ENCODE measurements at places on chromosomes 13 and 19. TPM values are rescaled to one million over a fixed set of nuclear protein-coding genes. Genes with fewer than 3 reads are reported as not detected.
A peak's percentile ranks its signal among the peaks of the same experiment; 100 is the strongest.

- DNase-seq = no peak
Measured at GRCh38 chr13:52780092-52780491, 40.5 kb upstream of the CNMD start.

- DNase-seq = no peak
Measured at GRCh38 chr13:71169180-71169579, 697.8 kb downstream of the DACH1 start.

DNA sequence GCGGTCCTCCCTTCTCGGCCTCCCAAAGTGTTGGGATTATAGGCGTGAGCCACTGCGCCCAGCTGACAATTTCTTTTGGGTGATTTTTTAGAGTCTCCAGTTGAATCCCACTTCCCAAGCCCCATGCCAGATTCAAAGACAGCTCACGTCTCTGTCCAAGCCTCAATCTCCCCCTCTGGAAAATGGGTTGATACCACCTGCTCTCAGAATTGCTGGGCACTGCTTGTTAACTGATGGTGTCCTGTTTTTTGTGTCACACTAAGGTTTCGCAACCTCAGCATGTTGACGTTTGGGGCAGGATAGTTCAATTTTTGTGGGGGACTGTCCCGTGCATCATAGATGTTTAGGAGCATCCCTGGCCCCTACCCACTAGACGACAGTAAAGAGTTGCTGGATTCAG is 14.2 kb upstream of the UPF1 start:
- DNase-seq = no peak

- DNase-seq = no peak
Measured at GRCh38 chr13:113796964-113797676, 38.1 kb downstream of the TMEM255B start.

GRCh38 chr13:102309110-102309509 is 92.7 kb downstream of the FGF14 start:
- no peak for DNase-seq

GRCh38 chr13:48748681-48749080 is 95.0 kb downstream of the CYSLTR2 start:
- no peak for DNase-seq

- DNase-seq = no peak
Measured at GRCh38 chr19:41566001-41566400, 10.0 kb upstream of the CEACAM21 start.

GRCh38 chr19:17332677-17333581 is 1.7 kb downstream of the ANO8 start:
- DNase-seq = no peak

DNA sequence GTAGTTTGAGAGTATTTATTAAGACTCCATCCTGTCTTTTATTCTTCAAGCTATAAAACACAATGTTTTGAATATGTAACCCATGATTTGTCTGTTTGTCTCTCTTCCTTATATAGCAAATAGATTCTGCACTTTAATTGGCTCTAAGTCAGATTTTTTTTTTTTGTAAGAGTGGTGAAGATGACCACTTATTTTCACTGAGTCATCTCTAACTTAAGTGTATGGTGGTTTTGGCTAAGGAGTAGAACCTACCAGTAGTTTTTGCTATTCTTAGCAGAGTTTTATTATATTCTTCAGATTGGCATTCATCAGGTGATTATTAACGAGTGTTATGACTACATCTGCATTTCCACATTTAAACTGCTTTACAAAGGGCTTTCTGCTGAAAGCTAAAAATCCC is 194.7 kb downstream of the LMO7 start:
- no peak for DNase-seq

DNA sequence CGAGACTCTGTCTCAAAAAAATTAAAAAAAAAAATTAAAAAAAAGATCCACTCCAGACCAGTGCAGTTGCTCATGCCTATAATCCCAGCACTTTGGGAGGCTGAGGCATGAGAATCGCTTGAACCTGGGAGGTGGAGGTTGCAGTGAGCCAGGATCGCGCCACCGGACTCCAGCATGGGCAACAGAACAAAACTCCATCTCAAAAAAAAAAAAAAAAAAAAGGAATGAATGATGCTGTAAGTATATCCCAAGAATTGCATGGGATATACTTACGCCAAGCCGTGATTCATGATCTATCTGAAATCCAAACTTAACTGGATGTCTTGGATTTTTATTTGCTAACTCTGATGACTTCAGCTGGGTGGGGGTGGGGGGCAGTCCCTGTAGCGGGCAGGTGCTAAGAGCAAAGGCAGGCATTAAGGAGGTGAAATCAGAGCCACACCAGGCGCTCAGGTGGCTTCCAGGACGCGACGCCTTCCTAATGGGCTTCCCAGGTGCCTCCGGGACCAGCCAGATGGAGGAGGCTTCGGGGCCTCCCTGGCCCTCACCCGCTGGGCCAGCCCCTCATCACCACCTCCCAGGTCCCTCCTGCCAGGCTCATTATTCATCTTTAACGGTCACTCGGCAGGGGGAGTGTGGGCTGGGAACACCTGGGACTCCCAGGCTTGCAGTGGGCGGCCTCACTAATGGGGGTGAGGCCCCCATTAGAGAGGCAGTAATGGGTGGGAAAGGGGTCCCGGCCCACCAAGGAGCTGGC is 11.4 kb upstream of the FUT5 start:
- DNase-seq = no peak

- no peak for DNase-seq
Measured at GRCh38 chr13:24217601-24218281, 57.2 kb downstream of the SPATA13 start.

GRCh38 chr19:52990759-52991418 is 22.8 kb upstream of the ERVV-1 start:
- no peak for DNase-seq

- no peak for DNase-seq
Measured at GRCh38 chr13:41633776-41634175, 176.4 kb downstream of the RGCC start.

DNA sequence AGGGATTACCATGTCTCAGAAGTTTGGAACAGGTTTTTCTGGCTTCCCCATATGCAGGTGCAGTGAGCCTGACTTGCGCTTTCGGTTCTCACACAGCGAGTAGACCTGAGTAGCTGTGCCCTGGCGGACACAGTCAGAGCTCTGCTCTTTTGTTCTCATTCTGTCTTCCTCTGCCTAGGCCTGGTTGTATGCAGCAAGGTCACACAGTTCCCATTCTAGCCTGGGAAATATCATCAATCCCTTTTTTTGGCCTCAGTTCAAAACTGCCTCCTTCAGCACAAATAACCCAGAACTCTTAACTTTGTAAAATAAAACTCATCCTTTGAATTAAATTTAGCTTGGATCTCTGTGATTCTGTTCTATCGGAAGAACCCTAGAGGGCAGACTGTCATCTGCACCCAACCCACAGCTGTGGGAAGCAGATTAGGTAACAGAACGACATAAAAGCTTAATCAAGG is 10.2 kb downstream of the OXGR1 start:
- no peak for DNase-seq

DNA sequence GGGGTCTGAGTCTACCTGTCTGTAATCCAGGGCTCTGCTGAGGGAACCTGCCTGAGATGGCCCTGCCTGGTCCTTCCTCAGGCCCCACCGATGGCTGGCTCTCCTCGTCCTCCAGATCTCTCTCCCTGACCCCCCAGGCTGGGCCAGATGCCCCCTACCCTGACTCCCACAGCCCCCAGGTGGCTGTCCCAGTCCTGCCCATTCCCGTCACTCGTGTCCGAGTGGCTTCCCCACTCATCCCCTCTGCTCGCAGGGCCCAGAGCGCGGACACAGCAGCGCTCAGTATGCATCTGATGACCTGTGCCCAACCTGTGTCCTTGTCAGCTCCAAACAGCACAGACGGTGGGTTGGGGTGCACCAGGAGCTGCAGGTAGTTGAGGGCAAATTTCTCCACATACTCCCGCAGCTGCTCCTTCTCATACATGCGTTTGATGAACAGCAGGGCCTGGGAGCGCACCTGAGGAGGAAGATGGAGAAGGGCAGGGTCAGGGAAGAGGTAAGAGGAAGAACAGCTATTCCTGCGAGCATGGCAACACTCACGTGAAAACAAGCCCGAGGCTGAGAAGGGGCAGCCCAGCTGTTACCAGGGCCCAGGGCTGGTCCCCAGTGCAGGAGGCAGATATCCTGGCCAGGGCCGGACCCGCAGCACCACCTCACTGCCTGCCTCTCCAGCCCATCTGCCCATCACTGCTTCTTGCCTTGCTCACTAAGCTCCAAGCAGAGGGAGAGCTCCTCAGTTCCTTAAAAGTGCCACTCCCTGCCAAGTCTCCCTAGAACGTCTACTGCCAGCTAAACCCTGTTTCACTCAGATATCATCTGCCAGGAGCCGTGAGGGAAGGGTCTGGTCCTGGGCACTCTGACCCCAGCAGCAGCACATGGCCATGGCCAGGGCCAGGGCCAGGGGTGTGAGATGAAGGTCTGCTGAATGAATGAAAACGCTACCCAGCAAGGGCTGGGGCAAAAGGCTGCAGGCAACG is 11.1 kb upstream of the RSPH6A start:
- no peak for DNase-seq

- no peak for DNase-seq
Measured at GRCh38 chr19:38429055-38429810, 3.2 kb upstream of the RASGRP4 start.

GRCh38 chr19:16295057-16295456 is 29.6 kb upstream of the KLF2 start:
- DNase-seq = no peak

GRCh38 chr13:112831196-112831595 is 137.8 kb upstream of the MCF2L start:
- no peak for DNase-seq

DNA sequence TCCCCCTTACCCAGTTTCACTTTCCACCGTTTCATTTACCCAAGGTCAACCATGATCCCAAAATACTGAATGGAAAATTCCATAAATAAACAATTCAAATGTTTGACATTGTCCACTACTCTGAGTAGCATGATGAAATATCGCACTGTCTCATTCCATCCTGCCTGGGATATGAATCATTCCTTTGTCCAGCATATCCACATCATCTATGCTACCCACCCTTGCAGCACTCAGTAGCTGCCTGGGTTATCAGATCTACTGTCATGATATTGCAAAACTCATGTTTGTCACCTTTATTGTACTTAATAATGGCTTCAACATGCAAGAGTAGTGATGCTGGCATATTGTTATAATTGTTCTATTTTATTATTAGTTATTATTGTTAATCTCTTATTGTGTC is 263.9 kb upstream of the NBEA start:
- no peak for DNase-seq

DNA sequence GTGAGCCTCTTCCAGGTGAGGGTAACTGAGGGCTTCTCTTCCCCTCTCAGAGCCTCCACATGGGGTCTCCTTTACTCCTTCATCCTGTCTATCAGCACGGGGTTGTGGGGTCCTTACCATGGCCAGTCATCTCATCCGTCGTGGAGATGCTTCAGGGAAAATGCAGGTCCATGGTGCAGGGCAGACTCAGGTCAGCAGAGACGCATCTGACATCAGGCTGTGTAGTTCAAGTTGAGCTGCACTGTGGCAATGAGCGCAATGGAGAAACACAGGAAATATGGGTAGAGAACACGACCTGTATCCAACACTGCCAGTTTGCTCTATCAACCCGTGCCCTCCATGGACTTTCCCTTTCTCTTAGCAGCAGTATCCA is 13.9 kb downstream of the LILRA5 start:
- DNase-seq = no peak

DNA sequence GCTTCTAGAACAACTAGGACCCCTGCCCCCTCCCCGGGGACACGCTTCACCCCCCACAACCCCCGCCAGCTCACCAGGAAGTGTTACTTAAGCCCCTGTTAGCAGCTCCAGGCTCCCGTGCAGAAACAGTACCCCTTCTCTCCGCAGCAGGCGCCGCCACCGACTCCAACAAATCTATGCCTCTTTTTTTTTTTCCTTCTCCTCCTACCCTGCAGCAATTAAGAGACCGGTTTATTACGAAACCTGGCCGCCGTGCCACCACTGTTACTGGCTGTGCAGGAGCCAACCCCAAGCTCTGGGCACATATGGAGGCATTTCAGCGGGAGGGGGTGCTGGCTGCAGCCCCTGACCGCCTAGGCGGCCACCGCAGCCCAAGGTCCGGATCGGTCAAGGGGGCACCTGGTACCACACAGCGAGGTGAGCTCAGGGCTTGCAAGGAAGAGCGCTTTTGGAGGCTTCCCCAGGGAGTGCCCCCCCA is 2.4 kb downstream of the GADD45B start:
- peak; percentile 61 for DNase-seq

- DNase-seq = no peak
Measured at GRCh38 chr19:11426656-11427055, 7.5 kb upstream of the RGL3 start.

DNA sequence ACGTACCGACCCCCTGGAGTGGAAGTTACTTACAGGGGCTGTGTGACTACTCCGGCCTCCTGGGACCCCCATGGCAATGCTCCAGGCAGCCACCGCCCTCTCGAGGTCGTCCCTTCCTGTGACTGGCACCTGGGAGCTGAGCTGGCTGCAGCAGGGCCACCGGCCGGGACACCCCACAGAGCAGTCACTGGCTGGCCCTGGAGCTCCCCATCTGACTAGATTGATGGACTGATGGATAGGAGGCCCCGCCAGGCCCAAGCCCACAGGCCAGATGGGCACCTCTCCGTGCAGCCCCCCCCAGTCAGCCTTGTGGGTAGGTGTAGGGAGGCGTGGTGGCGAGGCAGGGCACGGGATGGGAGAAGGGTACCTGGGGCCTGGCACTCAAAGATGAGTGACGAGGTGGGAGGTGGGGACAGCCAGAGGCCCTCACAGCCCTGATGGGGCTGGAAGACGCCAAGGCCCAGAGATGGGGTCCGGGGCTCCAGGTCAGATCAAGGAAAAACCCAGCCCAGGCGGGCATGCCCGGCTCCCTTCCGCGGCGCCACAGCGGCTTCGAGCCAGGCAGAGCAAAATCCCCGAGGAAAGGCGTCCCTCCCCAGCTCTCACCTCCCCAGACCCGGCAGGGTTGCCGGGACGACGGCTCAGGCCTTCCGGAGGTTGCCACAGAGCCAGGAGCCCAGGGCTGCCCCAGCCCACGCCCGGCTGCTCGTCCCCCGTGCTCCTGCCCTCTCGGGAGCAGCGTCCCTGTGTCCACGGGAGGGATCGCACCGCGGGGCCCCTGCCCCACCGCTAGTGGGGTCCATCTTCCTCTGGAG is 8.4 kb downstream of the SLC39A3 start:
- DNase-seq = no peak

- no peak for DNase-seq
Measured at GRCh38 chr19:18273561-18274218, 562 bp downstream of the IQCN start.

The ATXN8OS gene
- total RNA-seq = not detected

The MIER2 gene
- total RNA-seq = 15.9 TPM

The LGALS14 gene
- total RNA-seq = not detected

The PCDH8 gene
- total RNA-seq = not detected

The ZNF296 gene
- not detected for total RNA-seq

The ONECUT3 gene
- total RNA-seq = not detected

The CXCL17 gene
- not detected for total RNA-seq

The CD209 gene
- 7.0 TPM for total RNA-seq

The ZNF888 gene
- total RNA-seq = 1.6 TPM

The CALR gene
- 365 TPM for total RNA-seq

All from left ventricle myocardium inferior (tissue), 1 donor.